ENCODE measurements at places on chromosomes 5 and 9. TPM values are rescaled to one million over a fixed set of nuclear protein-coding genes. Genes with fewer than 3 reads are reported as not detected.

Gene LRRC70
- 4.8 TPM for polyA plus RNA-seq

Gene SPATA9
- polyA plus RNA-seq, result 0.59 TPM

DNA sequence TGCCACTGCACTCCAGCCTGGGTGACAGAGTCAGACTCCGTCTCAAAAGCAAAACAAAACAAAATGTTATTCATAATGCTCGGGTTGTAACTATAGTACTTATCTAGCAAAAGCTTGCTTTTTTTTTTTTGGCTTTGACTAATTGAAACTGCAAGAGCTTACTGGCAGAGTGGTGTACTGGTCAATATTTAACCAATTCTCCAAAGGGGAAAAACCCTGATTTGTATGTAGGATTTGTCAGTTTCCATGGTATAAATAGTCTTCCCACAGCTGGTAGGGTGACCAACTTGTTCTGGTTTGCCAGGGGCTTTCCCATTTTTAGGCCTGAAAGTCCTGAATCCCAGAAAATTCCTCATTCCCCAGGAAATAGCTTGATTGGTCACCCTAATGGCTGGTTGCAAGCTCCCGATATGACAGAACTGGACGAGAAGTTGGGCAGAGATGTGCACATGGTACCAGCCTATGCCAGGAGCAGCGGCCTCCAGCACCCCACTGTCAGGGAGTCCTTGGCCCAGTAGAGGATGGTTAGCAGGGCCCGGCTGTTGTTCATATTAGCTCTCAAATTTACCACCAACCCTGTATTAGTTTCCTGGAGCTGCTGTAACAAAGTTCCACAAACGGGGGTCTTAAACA, 58.0 kb downstream of the FXN start:
- no peak for DNase-seq

GRCh38 chr9:126456441-126457174, 130.0 kb downstream of the MVB12B start:
- no peak for DNase-seq

- DNase-seq, result no peak
These were observed 284.2 kb downstream of the NSG2 start for GRCh38 chr5:174329738-174330137.

DNA sequence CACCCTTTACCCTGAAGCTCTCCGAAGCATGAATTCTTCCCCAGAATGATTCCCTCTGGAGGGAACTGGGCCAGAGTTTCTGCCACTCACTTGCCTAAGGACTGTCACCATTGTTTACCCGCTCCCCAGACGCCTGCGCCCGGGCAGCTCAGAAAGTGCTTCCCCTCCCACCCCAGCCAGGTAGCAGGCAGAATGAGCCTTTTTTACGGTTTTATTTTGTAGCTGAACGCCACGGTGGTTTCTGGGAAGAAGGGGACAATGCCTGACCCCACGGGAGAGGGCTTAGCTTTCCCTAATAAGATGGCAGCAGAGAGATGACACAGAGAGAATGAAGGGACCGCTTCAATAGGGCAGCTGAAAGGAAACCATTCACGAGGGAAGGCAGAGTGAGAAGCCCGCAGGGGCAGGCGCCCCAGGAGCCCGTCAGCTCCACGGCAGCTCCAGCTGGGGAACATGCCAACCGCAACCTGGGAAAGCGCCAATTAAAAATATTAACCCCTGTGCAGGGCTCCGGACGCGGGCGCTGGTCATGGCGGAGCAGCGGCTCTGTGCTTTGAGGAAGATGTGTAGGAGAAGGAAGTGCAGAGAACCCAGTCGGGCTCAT, 20.4 kb upstream of the NTNG2 start:
- no peak for DNase-seq

DNA sequence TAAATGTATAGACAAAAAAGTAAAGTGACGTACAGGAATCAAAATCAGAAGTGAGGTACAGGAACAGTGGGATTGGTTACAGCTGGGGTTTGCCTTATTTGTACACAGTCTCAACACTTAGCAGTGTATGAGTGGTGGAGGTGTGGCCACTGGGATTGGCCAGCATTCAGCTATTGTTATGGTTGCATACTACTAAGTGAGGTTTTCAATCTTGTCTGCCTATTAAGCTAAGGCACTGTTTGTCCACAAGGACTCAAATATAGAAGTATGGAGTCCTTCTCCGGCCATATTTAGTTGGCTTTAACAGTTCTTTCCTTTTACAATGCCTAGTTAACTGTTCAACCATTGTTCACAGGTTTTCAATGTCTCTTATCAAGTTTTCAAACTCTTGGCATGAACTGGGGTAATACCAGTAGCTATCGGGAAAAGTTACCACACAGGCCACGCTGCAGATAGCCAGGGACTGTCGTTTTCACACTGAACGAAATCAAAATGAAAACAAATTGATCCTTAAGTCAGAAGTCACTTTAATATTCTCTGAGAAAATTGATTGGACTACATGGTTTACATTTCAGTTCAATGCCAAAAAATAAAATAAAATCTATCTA, 176.0 kb upstream of the FREM1 start:
- DNase-seq, result no peak

Data from heart right ventricle (tissue), 16 donors.